T47D (cell line): ENCODE measurements at places on chromosomes 3 and 15.

DNA sequence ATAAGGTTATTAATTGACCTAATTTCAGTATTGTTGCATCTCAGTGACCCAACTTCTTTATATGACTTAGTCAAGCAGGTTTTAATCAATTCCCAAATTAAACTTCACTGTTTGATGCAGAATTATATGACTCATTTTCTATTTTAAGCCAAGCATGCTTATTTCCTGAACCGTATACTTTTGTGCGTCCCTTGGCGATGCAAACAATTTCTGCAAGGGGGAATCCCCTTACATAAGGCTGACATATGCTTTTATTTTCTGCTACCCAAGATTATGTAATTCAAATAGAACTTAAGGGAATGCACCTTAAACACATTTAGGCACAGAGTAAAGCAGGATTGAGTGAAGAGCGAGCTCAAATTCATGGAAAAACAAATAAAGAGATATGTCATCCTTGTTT lies 303.9 kb downstream of the PDCD6IP start:
- DNase-seq, result no peak

- no peak for DNase-seq
Observed at GRCh38 chr3:28846971-28847478, 433.8 kb upstream of the RBMS3 start.

- DNase-seq, result no peak
Observed at GRCh38 chr3:13839253-13839652, 40.6 kb downstream of the WNT7A start.

DNA sequence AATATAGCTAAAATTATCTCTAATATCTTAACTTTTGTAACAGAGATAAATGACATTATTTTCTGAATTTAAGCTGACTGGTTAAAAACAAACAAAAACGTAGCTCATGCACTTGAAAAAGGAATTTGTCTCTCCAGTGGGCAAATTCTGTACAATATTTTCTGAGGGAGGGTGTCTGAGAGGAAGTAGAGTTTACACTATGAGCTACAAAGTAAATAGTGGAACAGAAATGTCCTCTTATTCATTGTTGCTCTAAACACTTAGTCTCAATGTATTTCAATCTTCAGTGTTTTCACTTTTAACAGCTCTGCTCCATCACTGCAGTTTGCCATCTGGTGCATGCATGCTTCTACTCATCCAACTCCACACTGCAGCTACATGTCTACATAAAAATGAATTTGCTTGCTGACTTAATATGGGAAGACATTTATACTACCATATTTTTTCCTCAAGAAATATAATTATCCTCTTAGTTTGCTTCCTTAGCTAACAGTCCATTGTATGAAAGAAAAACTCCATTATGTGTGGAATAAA lies 817.4 kb upstream of the LMCD1 start:
- no peak for DNase-seq

- DNase-seq, result no peak
Observed at GRCh38 chr3:188853856-188854771, 317.7 kb upstream of the TPRG1 start.

GRCh38 chr3:122955916-122956692 lies 71.5 kb downstream of the SEMA5B start:
- no peak for DNase-seq

- no peak for DNase-seq
Observed at GRCh38 chr3:126053949-126054569, 29.9 kb downstream of the SLC41A3 start.

DNA sequence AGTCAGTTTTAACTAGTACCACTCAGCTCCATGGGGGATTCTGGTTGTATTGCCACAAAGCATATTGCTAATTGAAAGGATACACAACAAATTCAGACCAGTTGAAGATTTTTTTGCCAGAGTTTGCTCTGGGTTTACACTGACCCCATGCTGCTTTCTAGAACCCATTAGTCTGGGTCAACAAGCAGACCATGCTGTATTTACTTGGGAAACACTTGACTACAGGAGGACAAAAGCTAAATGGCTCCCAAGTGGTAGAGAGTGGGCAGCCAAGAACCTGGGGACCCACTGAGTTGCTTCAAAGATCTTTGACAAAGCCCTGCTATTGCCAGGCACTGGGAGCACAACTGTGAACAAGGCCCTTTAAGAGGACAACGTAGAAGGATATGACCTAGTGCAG lies 86.8 kb upstream of the PSMD6 start:
- no peak for DNase-seq

DNA sequence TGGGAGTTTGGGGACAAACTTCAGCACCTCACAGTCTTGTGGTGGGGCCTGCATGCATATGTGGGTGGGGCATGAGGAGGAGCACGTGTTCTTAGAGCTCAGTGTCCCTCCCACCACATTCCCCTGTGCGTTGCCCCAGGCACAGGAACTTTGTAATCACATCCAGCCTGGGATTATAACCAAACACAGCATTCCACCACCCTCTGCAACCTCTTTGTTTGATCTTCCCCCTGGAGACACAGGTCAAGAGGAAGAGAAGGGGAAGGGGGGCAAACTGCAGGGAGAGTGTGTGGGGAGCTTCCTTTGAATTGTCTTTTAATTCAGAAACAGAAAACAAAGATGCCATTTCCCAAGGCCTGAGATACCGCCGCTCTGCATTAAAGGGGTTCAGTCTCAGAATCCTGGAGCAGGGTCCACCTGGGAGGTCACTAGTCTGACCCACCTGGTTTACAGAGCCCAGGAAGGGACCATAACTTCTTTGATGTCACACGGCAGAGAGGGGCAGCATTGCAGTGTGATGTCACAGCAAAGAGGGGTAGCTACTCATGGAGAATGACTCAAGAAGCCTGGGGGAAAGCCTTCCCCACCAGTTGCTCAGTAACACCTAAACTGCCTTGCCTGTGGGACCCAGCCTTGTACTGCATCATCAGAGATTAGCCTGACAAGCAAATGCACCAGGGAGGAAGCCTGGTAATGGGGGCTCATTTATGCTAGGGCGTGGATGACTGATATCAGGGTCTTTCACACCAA lies 106.3 kb upstream of the RNU6-1 start:
- no peak for DNase-seq

GRCh38 chr15:41417418-41418195 lies 712 bp downstream of the RTF1 start:
- no peak for DNase-seq

DNA sequence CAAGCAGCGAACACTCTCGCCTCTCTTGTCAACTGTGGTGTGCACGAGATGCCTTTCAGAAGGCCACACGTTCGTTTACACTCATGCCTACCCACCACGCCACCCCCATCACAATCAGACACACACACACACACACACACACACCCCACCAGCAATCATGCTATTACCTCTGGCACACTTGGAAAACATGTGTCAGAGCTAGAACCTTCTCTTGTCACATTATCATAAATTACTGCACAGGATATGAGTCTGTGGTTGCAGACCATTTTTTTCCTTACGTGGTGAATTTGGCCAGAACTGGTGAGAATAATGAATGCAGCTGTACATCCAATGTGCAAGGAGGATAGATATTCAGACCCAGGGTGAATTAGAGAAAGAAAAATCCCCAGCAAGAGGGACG lies 52.4 kb downstream of the TRIM69 start:
- DNase-seq, result no peak

DNA sequence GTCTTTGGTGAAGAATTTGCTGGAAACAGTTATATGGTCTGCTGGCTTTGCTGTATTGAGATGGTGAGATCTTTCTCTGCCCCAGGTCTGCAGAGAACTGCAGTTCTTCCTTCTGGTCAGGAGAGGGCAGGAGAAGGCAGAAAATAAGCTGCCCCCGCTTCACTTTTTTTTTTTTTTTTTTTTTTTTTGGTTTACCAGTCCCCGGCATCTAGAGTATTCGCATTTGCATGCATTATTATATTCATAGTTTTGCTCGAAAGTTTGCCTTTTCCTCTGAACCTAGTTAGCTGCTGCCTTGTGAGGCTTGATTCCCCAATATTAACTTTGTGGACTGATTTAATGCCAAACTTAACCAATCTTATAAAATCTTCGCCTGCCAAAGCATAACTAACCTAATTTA lies 10.6 kb upstream of the PARL start:
- peak; percentile 80 for DNase-seq

- DNase-seq, result peak; percentile 98
Observed at GRCh38 chr3:184371570-184372018, 6.4 kb downstream of the THPO start.

GRCh38 chr3:86845726-86846125 lies 145.2 kb downstream of the VGLL3 start:
- no peak for DNase-seq

- DNase-seq, result peak; percentile 19
Observed at GRCh38 chr15:93231261-93231925, 142.4 kb upstream of the RGMA start.

DNA sequence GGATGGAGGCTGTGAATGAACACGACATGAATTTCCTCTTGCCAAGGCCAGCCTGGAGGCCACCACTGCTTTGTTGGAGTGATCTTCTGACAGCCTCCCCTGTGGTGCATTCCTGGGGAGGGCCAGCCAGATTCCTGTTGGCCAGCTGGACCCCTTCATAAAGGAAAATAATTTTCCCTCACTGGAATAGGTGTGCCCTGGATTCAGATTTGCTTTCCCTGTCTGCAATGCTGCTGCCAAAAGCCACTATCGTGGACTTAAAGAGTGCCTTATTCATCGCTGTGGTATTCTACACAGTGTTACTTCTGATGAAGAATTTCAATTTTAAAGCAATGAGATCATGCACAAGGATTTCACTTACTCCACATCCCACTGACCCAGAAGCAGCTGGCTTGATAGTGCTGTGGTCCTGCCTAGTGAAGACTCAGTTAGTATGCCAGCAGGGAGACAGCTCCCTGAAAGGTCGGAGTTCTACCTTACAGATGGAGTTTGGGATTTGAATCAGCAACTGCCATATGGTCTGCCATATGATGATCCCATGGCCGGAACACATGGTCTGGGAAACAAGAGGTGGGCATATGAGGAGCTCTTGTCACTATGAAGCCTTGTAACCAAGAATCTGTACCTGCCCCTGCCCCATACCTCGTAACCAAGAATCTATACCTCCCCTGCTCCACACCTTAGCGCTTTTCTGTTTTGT lies 145.2 kb downstream of the KLF13 start:
- no peak for DNase-seq

DNA sequence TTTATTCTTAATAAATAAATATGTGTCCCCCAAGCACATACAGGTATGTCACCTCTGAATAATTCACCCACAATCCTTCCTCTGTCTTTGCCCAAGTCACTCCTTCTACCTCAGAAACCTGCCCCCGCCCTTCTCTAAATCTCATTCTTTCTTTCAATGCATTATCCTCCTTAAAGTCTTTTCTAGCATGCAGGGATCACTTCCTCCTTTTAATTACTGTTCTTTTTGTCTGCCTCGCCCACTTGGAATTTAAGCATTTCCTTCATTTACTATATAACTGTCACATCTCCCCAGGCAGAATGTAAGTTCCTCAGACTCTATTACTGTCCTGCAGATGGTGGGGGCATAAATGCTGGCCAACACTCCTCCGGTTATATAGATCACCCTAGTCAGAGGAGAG lies 7.8 kb downstream of the CCDC80 start:
- DNase-seq, result no peak

DNA sequence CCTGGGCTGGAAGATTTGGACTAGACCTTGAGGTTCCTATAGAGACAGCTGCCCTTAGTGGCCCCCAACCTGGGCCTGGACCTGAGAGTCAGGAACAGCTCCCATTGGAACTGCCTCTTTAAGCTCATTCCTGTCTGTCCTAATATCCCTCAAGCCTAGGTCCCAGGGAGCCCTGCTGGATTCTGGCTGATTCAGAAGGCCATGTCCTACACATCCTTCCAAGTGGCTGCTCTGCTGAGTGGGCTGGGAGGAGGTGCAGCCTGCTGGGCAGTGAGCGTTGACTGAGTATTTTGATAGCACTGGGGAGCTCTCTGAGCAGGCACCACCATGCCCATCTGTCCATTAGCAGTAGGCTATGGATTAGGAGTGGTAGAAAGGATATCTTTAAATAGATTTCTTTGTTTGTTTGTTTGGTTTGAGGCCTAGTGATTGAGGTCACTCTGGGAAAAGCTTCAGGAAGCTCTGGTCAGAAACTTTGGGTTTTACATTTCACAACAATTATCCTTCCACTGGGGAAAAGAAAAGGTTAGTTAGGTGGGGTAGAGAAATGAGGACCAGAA lies 54.6 kb upstream of the ATOSA start:
- DNase-seq, result no peak

DNA sequence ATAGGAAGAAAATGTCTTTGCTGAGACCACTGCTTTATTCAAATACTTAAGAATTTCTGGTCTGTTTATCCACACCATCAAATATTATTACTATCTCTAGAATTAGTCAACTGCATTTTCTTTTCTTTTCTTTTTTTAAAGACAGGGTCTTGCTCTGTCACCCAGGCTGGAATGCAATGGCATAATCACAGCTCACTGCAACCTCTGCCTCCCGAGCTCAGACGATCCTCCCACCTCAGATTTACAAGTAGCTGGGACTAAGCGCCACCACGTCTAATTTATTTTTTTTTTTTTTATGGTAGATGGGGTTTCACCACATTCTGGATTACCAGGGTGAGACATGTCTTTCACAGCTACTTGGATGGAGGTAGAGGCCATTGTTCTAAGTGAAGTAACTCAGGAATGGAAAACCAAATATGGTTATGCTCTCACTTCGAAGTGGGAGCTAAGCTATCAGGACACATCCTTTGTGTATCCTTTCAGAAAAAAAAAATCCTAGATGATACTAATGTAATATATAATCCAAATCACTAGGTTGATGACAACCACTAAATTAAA lies 52.8 kb downstream of the STAG1 start:
- no peak for DNase-seq

- DNase-seq, result peak; percentile 52
Observed at GRCh38 chr15:58931987-58932588, 1.4 kb downstream of the SLTM start.

DNA sequence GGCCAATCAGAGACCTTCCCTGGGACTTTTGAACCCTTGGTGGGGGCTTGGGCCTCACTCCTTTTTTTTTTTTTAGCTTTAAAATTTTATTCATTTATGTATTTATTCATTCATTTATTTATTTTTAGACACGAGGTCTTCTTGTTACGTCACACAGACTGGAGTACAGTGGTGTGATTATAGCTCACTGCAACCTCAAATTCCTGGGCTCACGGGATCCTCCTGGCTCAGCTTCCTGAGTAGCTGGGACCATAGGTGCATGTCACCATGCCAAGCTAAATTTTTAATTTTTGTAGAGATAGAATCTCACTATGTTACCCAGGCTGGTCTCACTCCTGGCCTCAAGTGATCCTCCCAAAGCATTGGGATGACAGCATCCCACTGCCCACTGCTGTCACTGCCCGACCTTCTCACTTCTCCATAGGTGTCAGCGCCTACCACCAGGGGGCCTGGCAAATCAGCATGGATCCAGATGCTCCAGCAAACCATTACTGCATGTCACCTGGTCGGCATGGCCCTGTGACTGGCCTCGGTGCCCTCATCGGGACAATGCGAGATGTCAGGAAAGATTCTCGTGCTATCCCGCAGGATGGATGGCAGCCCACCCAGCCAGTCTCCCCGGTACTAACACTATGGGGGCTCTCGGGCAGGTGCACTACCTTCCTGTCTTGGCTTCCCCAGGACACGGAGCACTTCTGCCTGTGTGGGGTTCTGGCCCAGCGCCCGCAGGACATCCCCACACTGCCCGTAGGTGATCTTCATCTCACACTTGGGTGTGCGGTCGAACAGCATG lies 3.0 kb downstream of the MYL3 start:
- peak; percentile 44 for DNase-seq

- DNase-seq, result peak; percentile 18
Observed at GRCh38 chr3:78798266-78798832, 969.4 kb downstream of the ROBO1 start.

GRCh38 chr3:87035339-87035738 lies 44.4 kb upstream of the VGLL3 start:
- DNase-seq, result no peak

- no peak for DNase-seq
Observed at GRCh38 chr3:144557515-144557914, 585.9 kb downstream of the DIPK2A start.
